ENCODE measurements at places on chromosomes 7 and 10.

DNA sequence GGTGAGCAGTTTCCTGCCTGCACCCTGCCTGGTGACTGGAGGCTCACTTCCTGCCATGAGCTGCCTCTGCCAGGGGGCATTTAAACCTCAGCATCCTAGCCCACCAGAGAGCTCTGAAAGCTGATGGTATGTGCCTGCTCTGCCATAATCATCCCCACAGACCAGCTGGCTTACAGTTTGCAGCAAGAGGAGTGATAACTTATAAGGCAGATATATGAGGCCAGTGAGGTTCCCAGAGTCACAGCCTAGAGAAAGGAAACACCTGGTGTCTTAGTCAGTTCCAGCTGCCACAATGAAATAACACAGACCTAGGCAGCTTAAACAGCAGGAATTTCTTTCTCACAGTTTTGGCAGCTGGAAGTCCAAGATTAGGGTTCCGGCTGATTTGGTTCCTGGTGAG is 232.0 kb downstream of the PAXIP1 start:
- DNase-seq: peak; percentile 64

DNA sequence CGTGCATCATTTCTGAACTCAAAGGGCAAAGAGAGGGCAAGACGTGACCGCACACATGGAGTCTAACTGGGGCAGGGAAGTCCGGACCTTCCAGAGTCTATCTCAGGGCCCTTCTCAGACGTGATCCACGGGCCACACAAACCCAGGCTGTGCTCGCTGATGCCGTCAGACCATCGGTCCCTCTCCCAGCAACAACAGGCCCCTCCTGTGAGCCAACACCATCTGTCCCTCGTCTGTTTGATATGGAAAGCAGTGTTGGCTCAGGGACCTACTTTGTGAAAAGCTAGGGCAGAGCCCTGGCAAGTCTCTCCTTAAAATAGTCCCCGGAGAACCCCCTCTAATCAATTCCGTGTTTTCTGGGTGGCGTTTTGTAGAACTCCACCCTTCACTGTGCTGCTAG is 208.8 kb downstream of the TCERG1L start:
- DNase-seq: no peak

DNA sequence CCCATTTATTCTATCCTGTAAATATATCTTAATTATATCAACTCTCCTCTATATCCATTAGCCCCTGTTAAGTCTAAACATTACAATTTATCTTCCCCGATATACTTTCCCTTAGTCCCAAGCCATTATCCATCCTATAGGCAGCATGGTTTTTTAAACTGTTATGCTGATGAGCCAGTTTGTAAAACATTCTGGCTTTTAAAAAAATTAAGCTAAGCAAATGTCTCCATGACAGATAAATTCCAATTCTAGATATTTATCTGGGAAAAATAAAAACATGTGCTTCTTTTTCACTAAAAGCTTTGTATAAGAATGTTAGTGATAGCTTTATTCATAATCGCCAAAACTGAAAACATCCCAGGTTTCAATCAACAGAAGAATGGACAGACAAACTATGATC is 183.2 kb upstream of the GNAI1 start:
- no peak for DNase-seq

- peak; percentile 72 for DNase-seq
Measured at GRCh38 chr7:95545007-95545615, 51.2 kb downstream of the PDK4 start.

DNA sequence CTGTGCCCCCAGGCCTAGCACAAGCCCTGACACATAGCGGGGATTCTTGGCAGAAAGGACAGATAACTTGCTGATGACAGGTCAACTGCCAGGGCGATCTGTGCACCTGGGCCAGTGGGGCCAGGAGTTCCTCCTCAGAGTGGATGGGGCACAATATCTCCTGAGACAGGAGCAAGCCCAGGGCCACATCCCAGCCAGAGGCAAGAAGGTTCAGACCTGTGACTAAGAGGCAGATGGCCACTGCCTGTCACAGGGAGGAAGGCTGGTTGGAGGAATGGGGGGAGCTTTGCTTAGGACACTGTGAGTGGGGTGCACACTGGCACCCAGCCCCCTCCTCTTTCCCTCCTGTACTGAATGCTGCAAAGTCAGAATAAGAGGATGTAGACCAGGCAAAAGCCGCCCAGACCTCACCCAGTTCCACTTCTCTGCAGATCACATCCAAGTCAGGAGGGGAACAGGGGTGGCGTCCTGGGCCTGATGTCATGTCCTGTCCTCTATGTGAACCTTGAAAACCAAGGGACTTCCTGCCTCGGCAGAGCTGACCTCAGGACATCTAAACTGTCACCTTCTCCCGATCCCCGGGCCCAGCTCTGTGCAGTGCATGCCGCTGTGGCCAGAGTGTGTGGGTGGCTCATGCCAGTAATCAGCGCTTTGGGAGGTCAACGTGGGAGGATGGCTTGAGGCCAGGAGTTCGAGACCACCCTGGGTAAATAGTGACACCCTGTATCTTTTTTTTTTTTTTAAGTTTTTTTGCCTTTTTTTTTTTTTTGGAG is 1.3 kb downstream of the GUSB start:
- peak; percentile 40 for DNase-seq
